Stimulated activated CD8-positive, alpha-beta memory T cell treated with anti-CD3 and anti-CD28 coated beads, Interleukin-4, amount 100 ng/mL, for 1 hour (primary cell): ENCODE measurements at places on chromosomes 3 and 15.

DNA sequence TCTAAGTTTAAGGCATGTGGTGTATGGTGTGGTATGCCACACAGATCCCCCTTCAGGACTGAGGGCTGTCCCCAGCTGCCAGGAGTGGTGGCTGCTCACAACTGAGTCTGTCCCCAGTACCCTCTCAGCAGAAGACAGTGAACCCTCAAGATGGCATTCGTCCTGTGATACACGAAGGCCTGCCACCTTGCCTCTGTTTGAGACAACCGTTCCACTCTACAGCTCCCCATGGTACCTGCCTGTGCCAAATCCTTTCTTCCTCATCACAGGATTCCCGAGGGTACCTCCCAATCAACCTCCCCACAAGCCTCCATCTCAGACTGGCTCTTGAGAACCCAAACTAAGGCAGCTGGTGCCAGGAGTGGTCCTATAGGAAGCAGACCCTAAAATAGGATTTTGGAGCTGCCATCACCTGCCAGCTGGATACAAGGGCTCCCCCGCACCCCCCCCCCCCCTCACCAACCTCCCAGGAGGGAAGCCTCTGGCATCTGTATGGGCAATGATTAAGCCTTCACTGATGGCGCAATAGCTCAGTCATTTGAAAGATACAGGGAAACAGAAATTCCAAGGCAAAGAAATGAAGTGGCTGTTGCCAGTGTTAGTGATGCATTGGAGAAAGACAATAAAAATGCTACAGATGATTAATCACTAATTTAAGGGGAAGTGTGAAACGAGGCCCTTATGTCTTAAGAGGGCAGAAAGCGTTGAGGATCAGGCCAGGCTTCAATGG, 230.0 kb upstream of the LYSMD4 start:
- DNase-seq: no peak

DNA sequence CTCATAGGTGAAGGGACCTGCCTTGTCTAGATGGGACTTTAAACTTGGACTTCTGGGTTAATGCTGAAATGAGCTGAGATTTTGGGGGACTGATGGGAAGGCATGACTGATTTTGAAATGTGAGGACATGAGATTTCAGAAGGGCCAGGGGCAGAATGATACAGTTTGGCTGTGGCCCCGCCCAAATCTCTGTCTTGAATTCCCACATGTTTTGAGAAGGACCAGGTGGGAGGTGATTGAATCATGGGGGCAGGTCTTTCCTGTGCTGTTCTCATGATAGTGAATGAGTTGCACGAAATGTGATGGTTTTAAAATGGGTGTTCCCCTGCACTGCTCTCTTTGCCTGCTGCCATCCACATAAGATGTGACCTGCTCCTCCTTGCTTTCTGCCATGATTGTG, 42.8 kb downstream of the ILDR1 start:
- no peak for DNase-seq

DNA sequence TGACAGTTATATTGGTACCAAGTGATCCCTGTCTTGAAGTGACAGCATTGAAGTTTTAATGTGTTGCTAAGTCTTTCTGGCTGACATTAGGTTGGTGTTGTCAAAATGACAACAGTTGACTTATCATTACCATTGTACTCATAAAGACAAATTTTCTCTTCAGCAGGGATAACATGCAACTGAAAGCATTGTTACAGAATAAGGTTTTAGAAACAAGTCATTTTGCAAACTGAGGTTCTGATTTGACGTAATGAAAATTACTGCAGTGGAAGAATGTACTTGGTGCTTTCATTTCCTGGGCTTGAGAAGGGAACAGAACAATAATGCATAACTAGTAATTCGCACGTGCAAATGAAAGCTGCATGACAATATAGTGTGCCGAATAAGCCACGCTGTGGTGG, 75.1 kb downstream of the MOBP start:
- DNase-seq: no peak

- DNase-seq: no peak
Measured at GRCh38 chr15:25738171-25738965, 124.8 kb downstream of the ATP10A start.

GRCh38 chr15:56361987-56362386, 3.2 kb upstream of the TEX9 start:
- no peak for DNase-seq

DNA sequence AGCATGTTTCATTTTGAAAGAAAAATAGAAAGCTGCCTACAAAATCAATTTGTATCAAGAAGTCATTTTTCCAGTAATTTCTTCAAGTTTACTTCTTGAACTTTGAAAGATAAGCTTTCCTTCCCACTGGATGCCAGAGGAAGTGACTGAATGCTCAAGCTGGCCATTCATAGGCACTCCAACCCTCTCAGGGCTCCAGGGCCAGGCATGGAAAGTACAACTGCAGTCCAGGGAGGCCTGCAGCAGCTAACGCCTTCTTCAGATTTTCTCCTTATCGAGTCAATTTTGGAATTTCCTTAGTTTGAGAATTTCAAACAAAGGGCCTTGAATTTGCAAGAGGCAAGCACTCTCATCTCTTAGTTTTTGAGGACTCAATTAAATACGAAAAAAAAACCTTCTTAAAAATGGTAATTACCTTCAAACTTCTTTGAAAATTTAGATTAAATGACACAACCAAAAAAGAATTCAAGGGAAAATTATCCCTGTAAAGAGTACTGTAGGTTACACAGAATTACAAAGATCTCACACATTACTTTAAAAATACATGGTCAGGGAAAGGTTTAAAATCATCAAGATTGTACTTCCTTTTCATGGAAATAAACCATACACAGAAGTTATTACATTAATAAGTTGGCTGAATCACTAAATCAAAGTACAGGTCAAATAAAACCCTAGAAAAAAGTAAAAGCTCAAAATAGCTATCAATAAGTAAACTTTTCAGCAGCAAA, 2.5 kb downstream of the UBP1 start:
- DNase-seq: no peak

DNA sequence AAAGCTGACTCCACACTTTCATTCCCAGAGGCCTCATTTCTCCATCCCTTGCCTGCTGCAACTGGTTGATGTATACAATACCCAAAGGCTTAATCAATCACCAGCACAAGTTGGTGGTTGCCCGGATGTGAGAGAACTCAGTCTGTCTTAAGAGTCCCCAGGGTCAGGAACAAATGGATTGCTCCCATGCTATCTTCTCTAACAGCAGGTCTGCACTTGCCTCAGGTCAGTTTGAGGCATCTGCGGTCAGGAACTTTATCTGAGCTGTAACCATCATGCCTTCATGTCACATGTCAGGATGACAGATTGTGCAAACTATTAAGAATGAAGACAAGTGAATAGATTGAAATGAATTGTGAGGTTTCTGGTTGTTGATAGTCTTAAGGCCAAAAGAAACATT, 56.1 kb downstream of the BFSP2 start:
- no peak for DNase-seq

- no peak for DNase-seq
Measured at GRCh38 chr3:188331166-188331565, 177.2 kb downstream of the LPP start.

- DNase-seq: no peak
Measured at GRCh38 chr3:137219801-137220445, 262.1 kb downstream of the IL20RB start.

GRCh38 chr3:72058493-72059081, 273.6 kb upstream of the PROK2 start:
- DNase-seq: no peak

GRCh38 chr15:33190539-33190938, 4.0 kb downstream of the FMN1 start:
- DNase-seq: no peak

DNA sequence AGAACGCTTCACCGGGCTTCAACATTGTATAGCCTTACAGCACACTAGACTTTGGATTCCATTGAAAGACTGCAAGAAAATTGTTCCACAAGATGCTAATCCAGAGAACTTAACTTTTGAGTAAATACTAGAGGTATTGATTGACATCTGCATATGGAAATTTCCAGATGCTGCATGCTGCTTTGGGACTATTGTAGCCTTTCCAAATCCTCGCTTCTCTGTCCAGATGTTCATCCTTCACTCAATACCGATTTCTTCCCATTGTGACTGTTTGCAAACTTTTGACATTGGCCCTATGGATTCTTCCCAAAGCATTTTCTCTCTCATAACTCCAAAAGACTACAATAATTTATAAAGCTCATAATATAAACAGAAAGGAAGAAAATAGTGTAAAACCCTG, 41.4 kb downstream of the COL6A6 start:
- DNase-seq: no peak

- no peak for DNase-seq
Measured at GRCh38 chr15:41022487-41023090, 69.3 kb downstream of the CHAC1 start.

DNA sequence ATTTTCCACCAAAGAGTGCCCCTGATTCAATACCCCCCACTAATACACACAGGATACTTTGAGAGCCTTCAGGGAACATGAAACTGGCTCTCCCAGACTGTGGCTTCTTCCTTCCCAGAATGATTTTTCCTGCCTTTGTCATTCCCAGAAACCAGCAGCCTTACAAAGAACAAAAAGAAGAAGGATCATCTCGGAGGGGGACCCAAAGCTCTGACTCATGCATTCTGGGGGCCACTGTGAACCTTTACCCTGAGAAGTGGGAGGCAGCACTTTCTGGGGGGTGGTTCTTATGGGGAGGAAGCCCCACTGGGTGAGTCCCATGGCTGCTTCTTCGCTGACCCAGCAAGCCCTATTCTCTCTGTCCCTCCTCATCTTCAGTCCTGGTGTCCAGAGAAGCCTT, 44.7 kb upstream of the RAD18 start:
- DNase-seq: no peak

DNA sequence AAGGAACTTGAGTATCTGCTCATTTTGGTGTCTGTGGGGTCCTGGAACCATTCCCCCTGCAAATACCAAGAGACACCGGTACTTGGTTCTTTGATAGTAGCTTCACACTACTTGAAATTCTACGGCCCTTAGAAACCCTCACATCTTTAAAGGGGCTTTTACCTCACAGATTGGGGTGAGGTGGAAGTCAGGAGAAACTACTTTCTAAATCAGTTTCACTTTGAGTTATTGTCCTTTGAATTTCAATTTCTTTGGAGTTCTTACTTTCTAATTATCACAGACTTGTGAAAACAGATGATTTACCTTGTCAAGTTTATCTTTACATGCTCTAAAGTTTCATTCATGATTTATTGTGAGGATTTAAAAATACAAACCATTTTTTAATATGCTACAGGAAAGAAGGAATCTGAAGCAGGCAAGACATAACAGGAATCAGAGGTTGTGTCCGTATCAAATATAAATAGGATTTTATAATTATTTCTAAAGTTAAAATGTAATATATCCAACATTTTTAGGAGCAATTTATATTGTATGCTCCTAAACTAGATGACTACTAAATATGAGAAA, 98.9 kb downstream of the NEDD4 start:
- no peak for DNase-seq

DNA sequence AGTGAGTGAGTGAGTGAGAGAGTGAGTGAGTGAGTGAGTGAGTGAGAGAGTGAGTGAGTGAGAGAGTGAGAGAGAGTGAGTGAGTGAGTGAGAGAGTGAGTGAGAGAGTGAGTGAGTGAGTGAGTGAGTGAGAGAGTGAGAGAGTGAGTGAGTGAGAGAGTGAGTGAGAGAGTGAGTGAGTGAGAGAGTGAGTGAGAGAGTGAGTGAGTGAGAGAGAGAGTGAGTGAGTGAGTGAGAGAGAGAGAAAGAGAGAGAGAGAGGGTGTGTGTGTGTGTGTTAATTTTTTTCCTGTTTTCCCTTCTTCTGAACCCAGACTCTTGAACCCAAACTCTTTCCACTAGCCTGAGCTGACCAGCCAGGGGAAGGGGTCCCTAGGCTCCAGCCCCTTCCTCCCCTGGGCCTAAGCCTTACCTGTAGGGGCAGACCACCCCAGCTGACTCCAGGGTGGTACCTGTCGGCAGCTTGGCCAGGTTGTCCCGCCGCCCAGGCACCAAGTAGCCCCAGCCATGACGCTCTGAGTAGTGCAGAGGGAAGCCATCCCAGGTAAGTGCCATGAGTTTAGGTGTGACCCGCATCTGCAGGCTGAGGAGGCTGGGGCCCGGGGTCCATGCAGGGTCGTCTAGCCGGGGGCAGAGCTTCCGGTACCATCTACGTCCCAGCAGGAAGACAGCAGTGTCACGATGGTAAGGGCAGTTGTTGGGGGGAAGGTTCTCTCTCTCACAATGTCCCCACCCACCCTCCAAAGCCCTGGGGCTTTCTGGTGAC, 9.4 kb downstream of the POLG start:
- DNase-seq: no peak

DNA sequence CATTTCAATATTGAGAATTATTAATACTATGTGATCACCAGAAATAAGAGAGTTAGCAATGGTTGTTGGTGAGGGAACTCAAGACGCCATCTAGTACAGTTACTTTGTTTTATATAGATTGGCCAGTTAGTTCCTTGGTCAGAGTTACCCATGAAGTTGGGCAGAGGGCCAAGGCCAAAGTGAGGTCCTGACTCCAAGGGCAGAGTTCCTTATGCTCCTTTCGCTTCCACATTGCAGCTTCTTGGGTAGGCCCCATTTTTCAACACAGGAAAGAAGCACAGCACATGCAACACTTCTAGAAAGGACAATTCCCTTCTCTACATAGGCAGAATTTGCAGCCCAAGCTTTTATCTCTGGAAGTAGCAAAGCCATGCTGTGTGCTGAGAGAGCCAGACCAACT, 178.6 kb downstream of the KCNAB1 start:
- DNase-seq: no peak

GRCh38 chr15:41585127-41586047, 26.4 kb downstream of the TYRO3 start:
- DNase-seq: peak; percentile 2

DNA sequence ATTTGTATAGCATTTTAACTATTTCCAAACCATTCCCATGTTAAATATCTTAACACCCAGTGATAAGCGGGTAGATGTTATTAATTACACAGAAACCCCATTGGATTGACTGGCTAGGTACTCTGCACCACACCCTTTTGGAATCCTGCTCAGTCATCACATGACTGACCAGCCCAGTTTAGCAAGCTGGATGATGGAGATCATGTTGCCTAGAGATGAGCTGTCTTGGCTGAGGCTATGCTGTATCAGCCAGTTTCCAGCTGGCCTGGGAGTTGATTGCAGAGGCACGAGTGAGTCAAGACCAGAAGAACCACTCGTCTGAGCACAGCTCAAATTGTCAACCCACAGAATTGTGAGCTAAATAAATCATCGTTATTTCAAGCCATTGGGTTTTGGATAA, 124.6 kb downstream of the ZNF621 start:
- DNase-seq: no peak
